NCI-H1436 (cell line): ENCODE measurements at places on chromosomes 12 and 14.

GRCh38 chr12:53290661-53291060 is 4.7 kb upstream of the PFDN5 start:
- no peak for DNase-seq

GRCh38 chr14:34000396-34000795 is 49.5 kb upstream of the EGLN3 start:
- DNase-seq = no peak

- DNase-seq = no peak
Observed at GRCh38 chr12:18651525-18651924, 86.3 kb downstream of the PLCZ1 start.

GRCh38 chr12:131383741-131384543 is 326.9 kb upstream of the SFSWAP start:
- DNase-seq = no peak

DNA sequence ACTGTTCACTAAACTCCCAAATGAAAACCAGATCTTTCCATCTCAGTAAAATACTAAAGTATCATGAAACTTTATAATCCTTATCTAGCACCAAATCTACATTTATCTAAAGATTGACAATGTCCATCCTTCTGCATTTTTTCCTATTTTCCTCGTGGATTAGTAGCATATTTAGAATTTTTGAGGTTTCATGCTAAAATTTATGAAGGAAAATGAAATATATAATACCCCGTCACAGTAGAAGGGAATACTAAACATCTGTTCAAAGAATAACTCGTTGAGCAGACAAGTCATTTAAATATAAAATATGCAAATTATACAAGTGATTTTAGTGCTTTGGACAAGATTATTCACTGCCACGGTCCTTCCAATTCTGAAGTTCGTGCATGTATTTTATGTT is 122.7 kb upstream of the SLCO1C1 start:
- DNase-seq = no peak

DNA sequence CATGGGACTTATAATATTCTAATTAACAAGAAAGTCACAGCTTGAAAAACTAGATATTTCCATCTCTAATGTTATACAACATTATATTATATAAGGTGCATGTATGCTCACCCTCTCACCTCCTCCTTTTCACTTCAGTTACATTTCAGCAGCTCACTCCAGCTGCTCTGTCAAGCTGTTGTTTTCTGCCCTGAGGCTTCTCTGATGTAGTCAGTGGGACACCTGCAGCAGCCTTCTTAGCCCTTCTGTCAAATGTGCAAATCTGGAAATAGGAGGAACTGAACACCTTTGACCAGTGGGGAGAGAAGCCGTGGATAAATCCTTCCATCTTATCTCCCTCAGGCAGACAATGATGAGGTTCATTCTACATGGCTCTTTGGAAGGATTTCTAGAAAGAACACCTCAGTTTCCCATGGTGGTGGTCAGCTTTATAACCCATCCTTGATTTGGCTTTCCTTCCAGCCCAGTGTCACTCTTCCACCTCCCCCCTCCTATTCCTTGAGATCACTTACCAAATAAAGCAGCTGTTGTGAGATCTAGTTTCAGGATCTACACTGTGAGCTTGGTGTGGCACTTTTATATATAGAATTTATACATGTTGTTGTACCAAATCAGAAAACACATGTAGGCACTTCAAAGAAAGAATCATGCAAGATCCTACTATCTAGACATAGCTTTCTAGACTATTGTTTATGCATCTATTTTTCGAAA is 79.6 kb upstream of the STK38L start:
- DNase-seq = no peak

GRCh38 chr12:41932470-41932991 is 212.1 kb downstream of the GXYLT1 start:
- peak; percentile 88 for DNase-seq

DNA sequence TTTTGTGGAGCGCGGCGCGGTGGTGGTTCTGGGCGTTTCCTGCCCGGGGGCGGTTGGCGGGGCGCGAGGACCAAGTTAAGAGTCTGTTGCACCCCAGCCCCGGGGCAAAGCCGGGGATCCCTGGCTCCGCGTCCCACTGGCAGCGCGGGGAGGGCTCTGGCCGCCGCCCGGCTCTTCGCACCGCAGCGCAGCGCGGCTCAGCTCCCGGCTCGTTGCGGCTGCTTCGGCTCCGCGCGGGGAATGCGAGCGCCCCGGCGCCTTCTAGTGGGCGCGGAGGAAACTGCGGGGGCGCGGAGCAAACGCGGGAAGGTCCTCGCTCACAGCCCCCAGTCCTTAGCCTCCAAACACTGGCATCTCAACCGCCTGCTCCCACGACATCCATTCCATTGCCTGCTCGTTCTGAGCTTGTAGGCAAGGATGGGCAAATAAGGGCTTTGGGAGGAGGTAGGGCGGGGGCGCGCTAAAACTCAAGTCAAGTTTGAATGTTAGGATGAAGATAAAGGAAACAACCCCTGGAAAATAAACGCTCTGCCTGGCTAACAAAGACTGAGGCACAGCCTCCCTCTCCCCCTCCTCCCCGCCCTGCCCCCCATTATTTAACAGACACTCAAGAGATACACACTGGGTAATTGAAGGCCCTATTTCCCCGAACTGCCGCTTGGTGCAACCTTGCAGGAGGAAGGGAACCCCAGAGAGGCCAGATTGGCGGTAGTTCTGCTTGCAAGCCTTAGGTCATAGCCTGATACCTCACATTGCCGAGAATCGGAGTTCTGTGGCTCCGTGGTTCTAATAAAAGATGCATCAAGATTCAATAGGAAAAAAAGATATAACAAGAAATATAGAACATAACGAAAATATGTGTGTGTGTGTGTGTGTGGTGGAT is at the start of gene B4GALNT1:
Gene B4GALNT1 (minus strand): TSS at position 244 of the 883 bp plus-strand sequence. CDS start 1,069 bp downstream, outside the sequence.
- DNase-seq = peak; percentile 76

- DNase-seq = no peak
Observed at GRCh38 chr12:76879710-76880518, 1.1 kb upstream of the CSRP2 start.

GRCh38 chr12:60197589-60197988 is 601.8 kb downstream of the SLC16A7 start:
- no peak for DNase-seq

DNA sequence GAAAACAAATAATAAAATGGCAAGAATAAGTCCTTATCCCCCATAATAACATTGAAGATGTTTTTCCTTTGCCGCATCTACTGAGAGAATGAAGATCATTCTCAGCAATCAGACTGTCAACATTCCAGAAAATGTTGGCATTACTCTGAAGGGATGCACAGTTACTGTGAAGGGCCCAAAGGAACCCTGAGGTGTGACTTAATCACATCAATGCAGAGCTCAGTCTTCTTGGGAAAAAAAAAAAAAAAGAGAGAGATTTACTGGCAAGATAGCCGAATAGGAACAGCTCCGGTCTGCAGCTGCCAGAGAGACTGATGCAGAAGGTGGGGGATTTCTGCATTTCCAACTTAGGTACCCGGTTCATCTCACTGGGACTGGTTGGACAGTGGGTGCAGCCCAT is 41.3 kb upstream of the OR6J1 start:
- DNase-seq = no peak

DNA sequence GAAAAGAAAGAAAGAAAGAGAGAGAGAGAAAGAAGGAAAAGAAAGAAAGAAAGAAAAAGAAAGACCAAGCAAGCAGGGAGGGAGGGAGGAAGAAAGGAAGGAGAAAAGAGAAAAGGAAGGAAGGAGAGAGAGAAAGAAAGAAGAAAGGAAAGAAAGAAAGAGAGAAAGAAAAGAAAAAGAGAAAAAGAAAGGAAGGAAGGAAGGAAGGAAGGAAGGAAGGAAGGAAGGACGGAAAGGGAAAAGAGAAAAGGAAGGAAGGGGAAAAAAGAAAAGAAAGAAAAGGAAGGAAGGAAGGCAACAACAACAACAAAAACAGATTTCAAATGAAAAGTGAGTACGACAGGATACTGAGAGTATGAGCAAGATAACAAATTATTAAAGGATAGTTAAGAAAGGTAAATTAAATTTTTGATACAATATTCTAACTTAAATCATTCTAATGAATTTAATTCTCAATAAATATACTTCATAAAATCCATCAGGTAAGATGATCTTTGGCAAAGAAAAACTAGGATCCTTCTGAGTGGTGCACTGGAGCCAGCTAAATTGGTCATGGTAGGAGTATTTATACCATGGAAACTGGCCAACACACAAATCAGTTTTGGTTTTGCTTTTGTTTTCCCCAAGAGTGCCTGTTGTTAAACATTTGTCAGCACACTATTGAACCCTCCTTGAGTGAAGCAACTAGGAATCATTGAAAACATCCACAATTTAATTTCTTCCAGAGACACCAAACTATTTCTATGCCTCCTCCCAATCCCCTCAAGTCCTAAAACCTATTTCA is 56.1 kb upstream of the DYRK2 start:
- DNase-seq = no peak

- DNase-seq = peak; percentile 2
Observed at GRCh38 chr12:66144791-66145754, 14.5 kb upstream of the LLPH start.

- no peak for DNase-seq
Observed at GRCh38 chr12:8493084-8493483, 20.2 kb upstream of the CLEC4D start.

- DNase-seq = no peak
Observed at GRCh38 chr12:13222076-13222475, 25.6 kb downstream of the EMP1 start.

- DNase-seq = no peak
Observed at GRCh38 chr14:35134329-35135123, 12.2 kb downstream of the PRORP start.

DNA sequence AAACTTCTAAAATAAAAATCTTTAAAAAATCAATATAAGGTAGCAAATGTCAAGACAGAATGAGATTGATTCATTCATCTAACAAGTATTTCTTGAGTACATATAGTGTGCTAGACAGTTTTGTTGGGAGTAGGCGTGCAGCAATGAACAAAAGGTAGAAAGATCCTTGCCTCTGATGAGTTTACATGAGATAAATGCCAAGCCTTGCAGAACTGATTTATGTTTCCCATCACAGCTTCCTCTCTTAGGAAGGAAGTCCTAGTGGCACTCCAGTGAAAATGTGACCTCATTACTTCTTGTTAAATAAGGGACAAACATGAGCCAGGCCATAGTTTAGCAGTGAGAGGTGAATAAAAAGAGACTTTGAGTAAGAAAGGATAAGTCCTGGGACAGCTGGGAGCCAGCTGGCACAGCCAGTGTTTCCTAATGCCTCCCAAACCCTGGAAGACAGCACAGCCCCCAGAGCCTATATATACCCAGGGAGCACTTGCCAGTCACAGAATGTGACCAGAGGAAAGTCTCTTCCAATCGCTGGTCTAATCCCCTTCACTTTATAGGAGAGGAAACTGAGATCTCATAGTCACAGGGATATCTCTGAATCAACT is 4.7 kb upstream of the COCH start:
- DNase-seq = no peak

DNA sequence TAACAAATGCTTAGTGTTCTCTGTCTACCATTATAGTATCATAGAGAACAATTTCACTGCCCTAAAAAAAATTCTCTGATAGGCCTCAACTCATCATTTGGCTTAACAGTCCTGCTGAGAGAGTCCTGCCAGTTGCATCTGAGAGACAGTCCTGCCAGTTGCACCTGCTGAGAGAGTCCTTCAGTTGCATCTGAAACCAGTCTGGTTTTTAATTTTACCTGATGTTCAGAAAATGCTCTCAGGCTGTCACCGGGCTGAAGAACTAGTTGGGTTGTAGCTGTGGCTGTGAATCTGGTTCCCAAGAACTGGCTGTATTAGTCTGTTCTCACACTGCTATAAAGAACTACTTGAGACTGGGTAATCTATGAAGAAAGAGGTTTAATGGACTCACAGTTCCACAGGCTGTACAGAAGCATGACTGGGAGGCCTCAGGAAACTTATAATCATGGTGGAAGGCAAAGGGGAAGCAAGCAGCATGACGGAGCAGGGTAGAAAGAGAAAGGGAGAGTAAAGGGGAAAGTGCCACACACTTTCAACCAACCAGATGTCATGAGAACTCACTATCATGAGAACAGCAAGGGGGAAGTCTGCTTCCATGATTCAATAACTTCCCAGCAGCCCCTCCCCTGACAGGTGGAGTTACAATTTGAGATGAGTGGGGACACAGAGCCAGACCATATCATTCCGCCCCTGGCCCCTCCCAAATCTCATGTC is 51.6 kb downstream of the PRKCH start:
- DNase-seq = no peak

DNA sequence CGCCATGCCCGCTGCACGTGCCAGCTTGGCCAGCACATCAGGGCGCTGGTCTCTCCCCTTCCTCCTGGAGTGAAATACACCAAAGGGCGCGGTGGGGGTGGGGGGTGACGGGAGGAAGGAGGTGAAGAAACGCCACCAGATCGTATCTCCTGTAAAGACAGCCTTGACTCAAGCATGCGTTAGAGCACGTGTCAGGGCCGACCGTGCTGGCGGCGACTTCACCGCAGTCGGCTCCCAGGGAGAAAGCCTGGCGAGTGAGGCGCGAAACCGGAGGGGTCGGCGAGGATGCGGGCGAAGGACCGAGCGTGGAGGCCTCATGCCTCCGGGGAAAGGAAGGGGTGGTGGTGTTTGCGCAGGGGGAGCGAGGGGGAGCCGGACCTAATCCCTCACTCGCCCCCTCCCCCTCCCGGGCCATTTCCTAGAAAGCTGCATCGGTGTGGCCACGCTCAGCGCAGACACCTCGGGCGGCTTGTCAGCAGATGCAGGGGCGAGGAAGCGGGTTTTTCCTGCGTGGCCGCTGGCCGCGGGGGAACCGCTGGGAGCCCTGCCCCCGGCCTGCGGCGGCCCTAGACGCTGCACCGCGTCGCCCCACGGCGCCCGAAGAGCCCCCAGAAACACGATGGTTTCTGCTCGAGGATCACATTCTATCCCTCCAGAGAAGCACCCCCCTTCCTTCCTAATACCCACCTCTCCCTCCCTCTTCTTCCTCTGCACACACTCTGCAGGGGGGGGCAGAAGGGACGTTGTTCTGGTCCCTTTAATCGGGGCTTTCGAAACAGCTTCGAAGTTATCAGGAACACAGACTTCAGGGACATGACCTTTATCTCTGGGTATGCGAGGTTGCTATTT is 914 bp upstream of the CCND2 start:
- no peak for DNase-seq

GRCh38 chr12:6020930-6021329 is 75.9 kb upstream of the ANO2 start:
- no peak for DNase-seq

- peak; percentile 17 for DNase-seq
Observed at GRCh38 chr12:125220404-125221273, 155.4 kb downstream of the AACS start.

DNA sequence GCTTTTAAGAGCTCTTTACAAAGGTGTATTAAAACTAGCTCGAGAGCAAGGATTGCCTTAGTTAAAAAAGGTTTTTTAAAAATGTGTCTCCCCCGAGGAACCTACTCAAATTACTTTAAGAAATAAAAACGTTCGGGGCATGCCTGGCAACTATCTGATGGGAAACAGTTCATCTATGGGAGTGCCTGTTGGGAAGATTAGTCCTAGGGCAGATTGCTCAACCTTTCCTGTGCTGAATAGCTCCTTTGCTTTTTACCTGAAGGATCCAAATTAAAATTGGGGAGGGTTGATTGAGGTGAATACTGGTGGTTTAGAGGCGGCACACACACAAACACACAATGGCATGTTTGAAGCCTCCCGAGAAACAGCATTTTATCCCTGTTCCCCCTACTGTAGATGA is 541.4 kb upstream of the ATP2B1 start:
- no peak for DNase-seq

- DNase-seq = peak; percentile 84
Observed at GRCh38 chr14:103057372-103058163, at the start of gene CDC42BPB. Gene CDC42BPB, minus strand, starts transcription at chr14:103057549. Its CDS starts 376 bp downstream, at chr14:103057173.

GRCh38 chr12:31588976-31589375 is 2.0 kb downstream of the DENND5B start:
- DNase-seq = no peak

GRCh38 chr14:70188659-70189455 is at the start of gene SLC8A3:
Gene SLC8A3, minus strand, starts transcription at chr14:70188951. Its CDS starts 20,529 bp downstream, at chr14:70168422.
- no peak for DNase-seq

- DNase-seq = no peak
Observed at GRCh38 chr12:51896236-51896635, 8.3 kb downstream of the ANKRD33 start.
